NCI-H2171 (cell line): ENCODE measurements at places on chromosomes 3 and 15.

GRCh38 chr3:112115161-112115739 is 17.8 kb downstream of the GCSAM start:
- no peak for DNase-seq

GRCh38 chr15:26967719-26968269 is 3.2 kb upstream of the GABRG3 start:
- no peak for DNase-seq

DNA sequence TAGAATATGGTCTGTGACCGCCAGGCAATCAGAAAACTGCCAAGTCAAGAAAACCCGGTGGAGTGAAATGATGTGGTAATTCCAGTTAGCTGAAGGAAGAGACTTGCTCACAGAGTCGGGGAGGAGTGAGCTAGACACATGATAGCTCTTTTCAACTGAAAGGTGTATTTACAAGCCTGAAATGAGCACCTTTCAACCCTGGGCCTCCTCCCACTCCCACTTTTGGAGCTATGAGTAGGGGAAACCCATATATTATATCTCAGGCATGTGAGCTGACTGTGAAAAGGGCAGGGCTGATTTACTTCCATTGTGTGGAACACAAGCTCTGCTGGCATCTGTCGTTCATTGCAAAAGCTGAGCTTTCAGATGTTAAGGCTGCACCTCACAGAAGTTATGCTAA is 960.2 kb downstream of the TUSC7 start:
- no peak for DNase-seq

- DNase-seq: peak; percentile 98
Measured at GRCh38 chr3:115713284-115713683, 90.0 kb downstream of the GAP43 start.

- DNase-seq: no peak
Measured at GRCh38 chr3:82814660-82815059, 1053.2 kb upstream of the GBE1 start.

DNA sequence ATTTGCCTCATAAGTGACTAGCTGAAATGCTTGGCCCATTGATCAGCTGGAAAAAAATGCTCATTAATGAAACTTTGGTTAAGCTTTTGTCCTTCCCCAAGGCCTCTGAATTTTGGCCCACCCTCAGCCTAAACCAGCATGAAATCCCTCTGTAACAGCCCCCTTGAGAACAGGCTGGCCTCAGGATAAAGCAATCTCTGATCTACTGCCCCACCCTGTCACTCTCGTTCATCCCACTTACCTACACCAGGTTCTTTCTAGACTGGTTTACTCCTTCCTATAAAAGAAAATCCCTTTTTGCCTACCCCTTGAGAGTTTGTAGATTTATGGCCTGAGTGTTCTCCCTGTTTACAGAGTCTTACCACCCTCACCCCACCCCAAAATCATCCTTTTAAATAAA is 3.4 kb upstream of the AEN start:
- DNase-seq: no peak

DNA sequence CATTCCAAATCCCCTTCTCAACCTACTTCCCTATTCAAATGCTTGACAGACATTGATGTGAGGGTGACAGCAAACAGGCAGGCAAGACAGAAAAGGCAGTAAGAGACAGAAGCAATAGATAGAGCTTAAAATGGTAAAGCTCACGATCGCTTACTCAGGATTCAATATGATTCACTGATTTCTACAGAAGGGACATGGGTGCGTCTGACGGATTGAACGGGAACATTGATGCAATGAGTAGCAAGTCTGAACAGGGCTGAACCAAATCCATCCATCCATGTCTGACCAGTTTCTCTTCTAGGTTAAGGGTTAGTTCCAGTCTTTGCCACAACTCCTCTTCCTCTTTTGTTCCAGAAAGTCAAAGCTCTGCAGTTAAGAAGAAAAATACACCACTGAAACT is 35.1 kb downstream of the P2RY1 start:
- DNase-seq: no peak

DNA sequence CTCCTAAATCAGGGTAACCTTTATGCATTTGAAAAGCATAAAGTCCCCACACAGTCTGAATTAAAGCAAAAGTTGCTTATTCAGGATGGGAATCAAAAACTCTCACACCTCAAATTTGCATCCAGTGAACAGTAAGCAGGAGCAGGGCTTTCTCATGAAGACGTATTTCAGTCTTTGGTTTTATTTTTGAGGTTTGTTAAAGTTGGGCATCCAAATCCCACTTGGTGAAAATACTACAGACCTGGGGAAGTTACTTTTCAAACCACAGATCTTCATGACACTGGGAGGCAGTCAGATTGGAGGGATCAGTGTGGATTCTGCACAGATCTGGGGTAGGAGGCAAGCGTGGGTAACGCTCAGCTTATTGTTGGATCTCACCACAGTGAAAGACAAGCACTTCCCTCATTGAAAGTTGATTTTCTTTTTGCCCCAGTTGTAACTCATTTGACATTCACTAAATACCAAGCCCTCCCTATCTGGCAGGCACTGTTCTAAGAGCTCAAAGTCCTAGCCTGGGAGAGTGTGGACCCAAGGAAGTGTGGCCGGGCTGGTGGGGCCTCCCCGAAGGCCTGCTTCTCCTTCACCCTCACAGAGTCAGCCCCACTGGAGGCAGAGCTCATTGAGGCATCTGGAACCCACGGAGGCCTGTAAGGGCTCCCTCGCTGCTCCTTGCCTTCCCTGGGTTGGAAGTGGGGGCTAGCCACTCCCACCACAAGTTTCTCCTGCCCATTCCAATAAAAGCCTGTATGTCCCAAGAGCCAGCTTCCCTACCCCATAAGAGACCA is 783 bp upstream of the ISG20 start:
- no peak for DNase-seq
